T47D (cell line): ENCODE measurements at places on chromosomes 4 and X.

GRCh38 chrX:143632625-143633410 lies 3.1 kb downstream of the SLITRK4 start:
- no peak for DNase-seq

DNA sequence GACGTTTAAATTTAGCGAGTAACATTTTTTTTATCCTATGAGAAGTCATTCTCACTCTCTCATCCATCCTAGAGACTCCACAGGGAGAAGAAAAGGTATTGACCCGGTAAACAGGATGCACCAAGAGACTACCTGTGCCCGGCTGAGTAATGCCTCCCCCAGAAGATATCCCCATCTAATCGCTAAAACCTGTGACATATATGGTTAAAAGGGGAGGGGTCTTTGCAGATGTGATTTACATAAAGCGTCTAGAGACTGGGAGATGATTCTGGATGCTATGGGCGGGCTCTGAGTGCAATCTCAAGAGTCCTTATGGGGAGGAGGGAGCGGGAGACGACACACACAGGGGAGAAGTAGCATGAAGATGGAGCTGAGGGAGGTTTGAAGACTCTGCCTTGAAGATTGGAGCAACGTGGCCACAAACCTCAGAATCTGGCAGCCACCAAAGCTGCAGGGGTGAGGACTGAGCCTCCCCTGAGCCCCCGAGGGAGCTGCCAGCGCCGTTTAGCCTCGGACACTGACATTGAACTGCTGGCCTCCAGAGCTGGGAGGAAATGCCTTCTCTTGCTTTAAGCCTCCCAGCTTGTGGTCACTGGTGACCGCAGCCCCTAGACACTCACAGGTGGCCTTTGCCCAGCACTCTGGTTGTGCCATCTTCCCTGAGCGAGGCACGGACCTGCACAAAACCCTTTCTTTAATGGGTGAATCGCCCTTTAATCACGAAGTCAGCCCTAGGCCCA lies 11.2 kb downstream of the ABLIM2 start:
- no peak for DNase-seq

DNA sequence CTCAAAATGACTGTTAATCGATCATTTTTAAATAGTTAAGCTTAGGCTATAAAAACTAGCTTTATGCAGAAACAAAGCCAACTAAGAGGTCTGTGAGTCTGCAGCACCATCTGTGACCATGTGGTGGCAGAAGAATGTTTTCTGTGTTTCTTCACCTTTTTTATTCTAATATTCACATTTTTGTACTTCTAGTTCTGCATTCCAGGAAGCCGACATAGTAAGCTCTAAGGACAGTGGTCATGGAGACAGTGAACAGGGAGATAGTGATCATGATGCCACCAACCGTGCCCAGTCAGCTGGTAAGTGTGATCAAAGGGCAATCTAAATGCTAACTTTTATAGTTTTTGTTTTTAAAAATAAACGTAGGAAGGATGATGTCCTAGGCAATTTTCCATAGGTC lies 5.6 kb downstream of the PCDH10 start:
- DNase-seq, result no peak

DNA sequence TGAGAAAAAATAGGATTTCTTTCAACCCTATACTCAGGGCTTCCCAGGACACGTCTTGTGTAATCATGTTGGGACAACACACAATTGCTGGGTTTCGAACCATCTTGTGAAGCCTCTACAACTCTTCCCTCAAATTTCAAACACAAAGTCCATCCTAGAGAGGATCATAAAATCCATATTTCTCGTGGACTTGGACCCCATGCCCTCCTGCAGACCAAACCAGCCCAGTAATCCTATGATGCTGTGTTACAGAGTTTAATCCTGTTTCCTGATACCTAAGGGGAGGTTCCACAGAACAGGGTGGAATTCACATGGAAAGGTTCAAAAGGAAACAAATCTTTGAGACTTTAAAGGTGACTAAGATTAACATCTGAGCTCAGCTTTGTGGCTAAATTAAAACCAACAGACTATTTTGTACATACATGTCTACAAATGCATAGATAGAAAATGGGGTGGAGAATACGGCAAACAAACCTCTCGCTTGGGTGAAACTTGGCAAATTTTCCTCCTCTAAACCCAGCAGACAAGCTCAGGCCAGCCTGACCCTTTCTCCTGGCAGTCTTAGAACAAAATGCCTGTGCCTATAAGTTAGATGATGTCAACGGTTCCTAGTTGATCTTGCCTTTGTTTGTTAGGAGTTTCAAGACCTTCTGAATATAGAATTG lies 38.1 kb downstream of the EGFL6 start:
- no peak for DNase-seq

DNA sequence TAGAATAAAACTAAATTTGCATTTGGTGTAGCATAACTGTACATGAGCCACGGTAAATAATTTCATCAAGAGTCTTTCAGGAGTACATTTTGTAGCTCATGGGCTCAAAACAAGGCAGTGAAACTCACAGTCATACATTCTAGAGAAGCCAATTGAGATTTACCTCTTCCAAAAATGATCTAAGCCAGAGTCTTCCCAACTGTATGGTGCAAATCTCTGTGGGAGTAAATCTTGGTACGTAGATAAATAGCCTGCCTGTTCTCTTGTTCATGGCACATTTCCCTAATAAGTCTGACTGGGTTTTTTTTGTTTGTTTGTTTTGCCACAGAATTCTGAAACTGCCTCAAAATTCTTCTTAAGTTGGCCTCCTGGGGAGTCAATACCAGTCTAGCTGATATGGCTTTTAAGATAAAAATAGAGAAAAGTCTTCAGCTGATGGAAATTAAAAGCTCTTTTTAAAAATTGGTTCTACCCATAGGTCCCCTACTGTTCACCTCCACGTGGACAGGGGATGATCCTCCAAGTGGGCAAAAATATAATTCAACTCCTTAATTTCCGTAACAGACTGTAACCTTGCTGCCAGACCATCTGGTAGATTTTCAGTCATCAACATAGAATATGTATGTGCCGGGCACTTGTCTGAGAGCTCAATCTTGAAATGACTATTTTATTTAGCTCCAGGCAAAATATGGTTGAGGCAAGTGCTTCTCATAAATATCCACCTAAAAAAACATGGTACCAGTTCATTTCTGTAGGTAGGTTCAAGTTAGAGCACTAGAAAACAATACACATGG lies 365.4 kb downstream of the PDHA2 start:
- DNase-seq, result no peak

GRCh38 chr4:128354205-128354821 lies 66.7 kb upstream of the PGRMC2 start:
- peak; percentile 1 for DNase-seq

DNA sequence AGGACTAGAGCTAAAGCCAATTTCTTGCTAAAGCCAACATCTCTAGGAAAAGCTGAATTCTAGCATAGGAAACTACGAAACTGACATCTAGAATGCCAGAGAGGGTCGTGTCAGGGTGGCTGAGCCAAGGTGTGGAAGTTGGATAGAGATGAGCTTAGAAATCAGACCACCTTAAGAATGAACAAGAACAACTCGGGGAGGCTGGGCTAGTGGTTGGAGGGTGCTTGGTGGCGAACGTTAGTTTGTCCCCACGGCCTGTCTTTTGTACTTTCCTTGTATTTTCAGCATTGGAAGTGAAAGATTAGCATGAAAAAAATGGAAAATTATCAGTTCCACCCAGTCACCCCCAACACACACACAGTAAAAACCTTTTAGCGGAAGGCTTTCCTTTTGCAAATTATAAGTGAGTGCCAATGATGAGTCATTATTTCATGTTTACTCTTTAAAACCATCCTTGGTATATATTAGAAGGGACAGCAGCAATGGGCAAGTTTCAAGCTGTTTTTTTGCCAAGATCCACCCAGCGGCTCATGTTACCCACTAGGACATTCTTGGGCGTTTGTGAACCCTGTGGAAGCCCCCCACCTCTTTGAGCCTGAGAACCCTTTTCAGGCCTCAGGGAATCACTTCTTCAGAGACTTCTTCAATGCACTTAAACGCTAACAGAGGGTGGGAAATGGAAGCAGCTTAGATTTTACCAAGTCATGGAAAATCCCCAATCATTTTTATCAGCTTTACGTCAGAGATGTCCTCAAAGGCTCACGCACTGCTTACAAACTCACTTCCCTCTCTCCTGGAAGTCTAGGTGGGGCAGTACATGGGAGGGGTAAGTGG lies 4.9 kb upstream of the PPEF1 start:
- peak; percentile 19 for DNase-seq

DNA sequence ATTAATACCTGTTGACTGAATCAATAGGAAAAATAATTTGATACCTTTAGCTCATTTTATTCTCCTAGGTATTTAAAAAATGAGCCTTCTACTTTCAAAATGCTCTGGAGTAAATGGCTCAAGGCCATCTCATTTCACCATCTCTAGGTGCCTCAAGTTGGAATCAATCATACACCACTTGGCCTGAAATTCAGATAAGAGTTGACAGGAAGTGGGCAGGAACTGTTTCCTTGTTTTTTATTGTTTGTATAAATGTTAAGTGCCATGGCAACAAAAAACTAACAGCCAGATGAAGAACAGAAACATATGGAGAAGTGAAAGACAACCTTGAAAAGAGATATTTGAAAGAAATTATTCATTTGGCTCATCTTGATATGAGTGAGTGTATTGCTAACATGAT lies 12.4 kb downstream of the LIMCH1 start:
- no peak for DNase-seq

GRCh38 chr4:65656008-65656407 lies 14.3 kb downstream of the EPHA5 start:
- no peak for DNase-seq

GRCh38 chr4:6917461-6918271 lies 8.0 kb downstream of the TBC1D14 start:
- DNase-seq, result no peak

- peak; percentile 54 for DNase-seq
Measured at GRCh38 chr4:84971319-84971932, 4.9 kb upstream of the WDFY3 start.

GRCh38 chr4:21469438-21470300 lies 478.9 kb downstream of the KCNIP4 start:
- DNase-seq, result peak; percentile 3
